ENCODE measurements at places on chromosomes 4 and X. TPM values are rescaled to one million over a fixed set of nuclear protein-coding genes. Genes with fewer than 3 reads are reported as not detected.

The HSFX2 gene
- not detected for total RNA-seq

The SH3BGRL gene
- total RNA-seq, result 69.3 TPM

The OTC gene
- 1.0 TPM for total RNA-seq

The CTAG1A gene
- total RNA-seq, result not detected

The TRAM1L1 gene
- 0.95 TPM for total RNA-seq

The FATE1 gene
- total RNA-seq, result not detected

The GPR50 gene
- not detected for total RNA-seq

The ZNF280C gene
- 2.2 TPM for total RNA-seq

The LDB2 gene
- 66.8 TPM for total RNA-seq

DNA sequence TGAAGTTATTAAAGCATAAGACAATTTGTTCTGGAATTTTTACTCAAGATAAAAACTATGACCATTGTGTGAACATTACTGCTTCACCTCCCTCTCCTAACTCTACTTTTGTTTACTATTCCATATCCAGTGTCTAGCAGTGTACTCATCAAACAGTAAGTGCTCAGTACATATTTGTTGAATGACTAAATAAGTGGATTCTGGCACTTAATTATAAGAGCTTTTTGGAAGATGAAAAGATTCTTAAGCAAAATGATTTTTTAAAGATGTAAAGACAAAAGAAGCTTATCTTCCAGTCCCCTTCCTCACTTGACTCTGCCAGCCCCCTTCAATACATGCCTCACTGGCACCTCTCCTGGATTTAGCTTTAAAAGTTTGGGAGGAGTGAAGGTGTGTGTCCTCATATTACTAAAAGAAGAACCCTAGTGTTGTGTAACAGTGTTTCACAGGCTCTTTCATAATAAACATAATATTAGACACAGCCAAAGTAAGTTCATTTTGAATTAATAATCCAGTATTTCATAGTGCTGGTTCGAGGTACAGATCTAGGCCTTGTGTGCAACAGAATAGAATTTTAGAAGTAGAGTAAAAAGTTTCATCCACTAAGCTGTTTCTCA is 53.0 kb downstream of the GAB1 start:
- DNase-seq, result no peak

GRCh38 chrX:37405956-37406355 is 56.8 kb downstream of the PRRG1 start:
- no peak for DNase-seq

GRCh38 chrX:9182041-9182440 is 148.1 kb upstream of the FAM9B start:
- DNase-seq, result no peak

- DNase-seq, result peak; percentile 76
These were observed 27.8 kb downstream of the ELF4 start for GRCh38 chrX:130082244-130083106.

- no peak for DNase-seq
These were observed 168.4 kb upstream of the TENM3 start for GRCh38 chr4:182074810-182075209.

- no peak for DNase-seq
These were observed 7.1 kb upstream of the TLR2 start for GRCh38 chr4:153676984-153677383.

DNA sequence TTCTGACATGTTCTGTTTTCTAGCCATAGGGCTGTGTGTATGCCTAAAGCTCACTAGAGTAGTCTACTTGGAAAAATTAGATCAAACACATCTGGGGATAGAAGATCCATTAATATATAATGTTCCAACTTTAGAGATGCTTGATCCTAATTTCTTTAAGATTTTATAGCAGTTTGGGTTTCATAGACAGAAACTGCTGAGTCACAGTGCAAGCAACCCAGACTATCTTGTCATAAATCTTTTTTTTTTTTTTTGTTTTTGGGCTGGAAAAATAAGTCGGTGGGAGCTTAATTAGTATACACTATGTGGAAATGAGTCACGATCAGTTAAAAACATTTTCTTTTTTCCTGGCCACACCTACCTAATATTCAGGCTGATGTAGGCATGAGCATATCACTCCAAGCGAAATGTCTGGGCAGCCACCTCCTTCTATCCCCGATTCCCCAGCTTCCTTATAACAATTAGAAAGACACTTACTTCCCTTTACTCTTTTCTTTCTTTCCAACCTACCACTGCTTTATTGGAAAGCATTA is 58.2 kb upstream of the CASK start:
- DNase-seq, result no peak

DNA sequence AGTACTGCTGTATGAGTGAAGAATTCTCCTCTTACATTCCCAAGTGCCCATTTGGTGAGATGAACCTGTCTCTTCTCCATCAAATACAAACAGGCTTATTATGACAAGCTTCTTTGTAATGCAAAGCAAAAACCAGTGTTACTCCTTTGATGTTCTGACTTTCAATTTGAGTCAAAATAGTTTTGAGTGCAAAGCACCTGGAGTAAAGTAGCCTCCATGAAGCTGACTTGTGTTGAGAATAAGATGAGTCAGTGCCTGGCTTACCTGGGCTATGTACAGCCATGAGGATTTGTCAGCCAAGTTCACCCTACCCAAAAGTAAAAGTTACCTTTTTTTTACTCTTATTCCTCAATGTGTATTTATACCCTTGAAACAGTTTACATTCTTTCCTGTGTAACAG is 132.5 kb upstream of the FMR1 start:
- no peak for DNase-seq

DNA sequence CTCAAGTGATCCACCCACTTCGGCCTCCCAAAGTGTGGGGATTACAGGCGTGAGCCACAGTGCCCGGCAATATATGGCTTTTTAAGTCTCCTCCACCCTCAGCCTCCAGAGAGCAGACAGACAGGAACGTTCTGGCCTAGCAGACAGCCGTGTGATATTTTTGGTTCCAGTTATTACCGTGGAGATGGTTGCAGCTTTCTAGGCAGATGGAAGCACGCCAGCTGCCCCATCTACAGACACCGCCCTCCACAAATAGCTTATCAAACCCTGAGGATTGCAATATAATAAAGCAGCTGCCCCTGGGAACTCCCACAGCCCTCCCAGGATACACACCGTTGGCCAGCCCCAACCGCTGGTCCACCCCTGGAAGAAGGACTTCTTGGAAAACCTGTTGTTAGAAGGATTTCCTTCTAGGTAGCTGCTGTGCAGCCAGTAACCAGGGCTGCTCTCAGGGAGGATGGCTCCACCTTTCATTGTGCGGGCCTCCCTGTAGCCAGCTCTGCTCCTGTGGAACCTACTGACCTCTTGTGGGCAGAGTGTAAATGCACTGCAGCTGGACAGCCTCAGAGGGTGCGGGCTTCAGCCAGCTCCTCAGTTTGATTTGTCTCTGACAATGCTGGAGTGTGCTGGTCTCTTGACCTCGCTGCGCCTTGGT is 44.0 kb downstream of the SLC25A5 start:
- DNase-seq, result peak; percentile 62

DNA sequence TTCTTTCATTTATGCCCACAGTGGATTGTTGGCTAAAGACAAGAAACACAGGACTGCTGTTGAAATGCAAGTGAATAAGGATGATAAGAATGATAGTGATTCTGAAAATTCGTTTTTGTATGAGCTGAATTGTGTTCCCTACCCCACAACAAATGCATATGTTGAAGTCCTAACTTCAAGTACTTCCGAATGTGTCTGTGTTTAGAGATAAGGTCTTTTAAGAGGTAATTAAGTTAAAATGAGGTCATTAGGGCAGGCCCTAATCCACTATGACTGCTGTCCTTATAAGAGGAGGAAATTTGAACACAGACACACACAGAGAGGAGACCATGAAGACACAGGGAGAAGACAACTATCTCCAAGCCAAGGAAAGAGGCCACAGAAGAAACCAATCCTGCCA is 126.6 kb upstream of the ACSL4 start:
- no peak for DNase-seq

- no peak for DNase-seq
These were observed 24.4 kb upstream of the MAP7D3 start for GRCh38 chrX:136275553-136275952.

DNA sequence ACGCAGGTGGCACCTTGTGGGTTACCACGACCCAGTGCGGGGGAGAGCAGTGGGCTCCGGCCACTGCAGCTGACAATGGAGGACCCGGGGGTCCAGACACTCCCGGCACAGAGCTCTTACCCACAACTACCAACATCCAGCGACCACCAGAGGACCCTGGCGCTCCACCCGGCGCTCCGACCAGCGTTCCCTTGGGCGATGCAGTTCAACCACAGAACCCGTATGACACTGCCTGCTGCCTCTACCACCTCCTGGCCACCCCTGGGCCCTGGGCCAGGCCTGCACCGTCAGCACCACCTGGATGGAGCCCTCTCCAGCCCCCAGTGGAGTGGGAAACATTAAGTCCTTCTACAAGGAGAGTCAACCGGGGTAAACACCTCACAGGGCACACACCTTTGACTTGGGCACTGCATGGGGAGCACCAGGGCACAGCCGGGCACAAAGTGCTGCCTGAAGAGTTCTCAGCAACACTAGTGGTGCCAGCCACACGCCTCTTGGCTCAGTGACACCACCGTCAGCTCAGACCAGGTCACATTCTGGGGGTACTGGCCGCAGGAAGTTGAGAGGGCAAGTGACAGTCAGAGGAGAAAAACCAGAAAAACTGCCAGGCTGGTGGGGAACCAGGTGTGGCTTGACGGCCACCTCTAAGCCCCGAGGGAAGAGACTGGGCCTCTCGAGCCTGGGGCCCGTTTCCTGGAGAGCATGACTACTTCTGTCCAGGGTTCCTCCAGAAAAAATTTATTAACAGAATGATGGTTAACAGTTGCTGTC is 2.6 kb downstream of the CTBP1 start:
- no peak for DNase-seq

DNA sequence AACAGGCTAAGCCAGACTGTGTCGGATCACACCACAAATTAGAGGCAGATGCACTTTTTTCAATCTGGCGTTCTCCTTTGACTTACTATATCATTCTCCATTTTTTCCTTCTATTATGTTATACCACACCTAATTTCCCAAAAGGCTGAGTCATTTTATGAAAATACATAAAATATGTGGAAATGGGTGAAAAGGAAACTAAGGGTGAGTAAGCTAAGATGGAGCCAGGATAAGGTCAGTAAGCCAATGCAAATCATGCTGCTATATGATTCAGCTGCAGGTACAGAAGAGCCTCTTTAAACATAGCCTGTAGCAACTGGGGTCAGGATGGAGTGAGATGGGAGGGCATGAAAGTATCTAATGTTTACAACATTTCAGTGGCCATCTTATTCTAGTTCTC is 94.0 kb upstream of the TEX13A start:
- no peak for DNase-seq

DNA sequence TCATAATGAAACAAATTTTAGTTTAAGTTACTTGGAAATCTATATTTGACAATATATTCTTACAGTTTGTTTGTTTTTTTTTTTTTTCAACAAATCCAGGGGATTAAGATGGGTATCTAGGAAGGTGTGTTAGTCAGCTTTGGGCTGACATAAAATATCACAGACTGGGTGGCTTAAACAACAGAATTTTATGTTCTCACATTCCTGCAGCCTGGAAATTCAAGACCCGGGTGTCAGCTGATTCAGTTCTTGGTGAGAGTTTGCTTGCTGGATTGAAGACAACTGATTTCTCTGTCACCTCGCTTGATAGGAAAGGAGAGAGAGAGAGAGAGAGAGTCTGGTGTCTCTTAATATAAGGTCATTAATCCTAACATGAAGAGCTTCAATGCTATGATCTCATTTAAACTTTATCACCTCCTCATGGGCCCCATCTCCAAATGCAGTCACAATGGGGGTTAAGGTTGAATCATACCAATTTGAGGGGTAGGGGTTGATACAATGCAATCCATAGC is 465.2 kb downstream of the CENPC start:
- no peak for DNase-seq

DNA sequence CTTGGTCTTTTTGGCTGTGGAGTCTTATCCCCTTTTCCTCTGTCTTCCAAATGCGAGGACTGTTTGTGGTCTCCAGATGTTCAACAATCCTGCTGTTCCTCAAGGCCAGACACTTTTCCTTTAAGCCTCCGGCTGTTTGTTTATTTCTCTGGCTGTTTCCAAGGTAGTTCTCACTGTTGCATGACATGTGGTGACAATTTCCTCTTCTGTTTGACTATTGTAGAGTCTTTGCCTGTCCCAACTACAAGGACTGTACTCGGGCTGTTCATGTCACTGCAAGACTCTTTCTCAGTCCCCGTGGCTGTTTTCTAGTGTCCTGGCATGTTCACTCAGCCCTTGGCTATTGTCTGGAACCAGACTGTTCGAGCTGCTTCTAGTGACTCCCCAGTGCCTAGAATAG is 50.6 kb downstream of the ZNF157 start:
- DNase-seq, result no peak

DNA sequence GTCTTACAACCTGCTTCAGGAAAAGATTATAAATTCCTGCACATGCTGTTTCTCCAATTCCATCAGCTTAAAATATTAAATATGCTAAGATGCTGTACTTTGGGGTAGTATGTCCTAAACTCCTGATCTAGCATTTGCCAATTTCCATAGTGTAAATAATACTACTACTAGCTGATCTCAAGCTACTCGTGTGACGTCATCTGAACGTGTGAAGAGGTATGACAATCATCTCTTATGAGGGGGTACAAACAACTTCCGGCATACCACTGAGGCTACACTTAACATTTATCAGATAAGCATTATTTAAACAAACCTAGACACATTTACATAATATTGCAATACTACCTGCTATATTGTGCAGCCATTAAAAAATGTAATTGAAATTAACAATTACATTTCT is 52.4 kb upstream of the APELA start:
- no peak for DNase-seq

DNA sequence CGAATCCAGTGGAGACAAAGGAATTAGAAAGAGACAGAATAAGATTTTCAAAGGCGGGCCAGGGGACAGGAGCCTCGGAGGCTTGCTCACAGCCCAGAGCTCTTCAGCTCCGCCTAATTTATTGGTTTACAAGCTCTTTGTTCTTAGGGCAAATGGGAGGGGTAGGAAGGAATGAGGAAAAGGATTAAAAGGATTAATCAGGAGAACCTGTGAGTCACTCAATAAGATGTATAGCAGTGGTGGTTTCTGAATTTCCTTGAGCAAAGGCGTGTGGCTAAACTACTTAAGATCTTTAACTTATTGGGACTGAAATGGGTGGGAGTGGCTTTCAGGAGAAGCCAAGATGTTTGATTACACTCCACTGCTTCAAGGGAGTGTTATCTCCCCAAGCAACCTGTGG is 456.0 kb upstream of the SPANXN1 start:
- no peak for DNase-seq

- no peak for DNase-seq
These were observed 74.3 kb upstream of the TEX13D start for GRCh38 chrX:124257924-124258702.

GRCh38 chrX:134004084-134004483 is 18.7 kb upstream of the GPC3 start:
- DNase-seq, result no peak

DNA sequence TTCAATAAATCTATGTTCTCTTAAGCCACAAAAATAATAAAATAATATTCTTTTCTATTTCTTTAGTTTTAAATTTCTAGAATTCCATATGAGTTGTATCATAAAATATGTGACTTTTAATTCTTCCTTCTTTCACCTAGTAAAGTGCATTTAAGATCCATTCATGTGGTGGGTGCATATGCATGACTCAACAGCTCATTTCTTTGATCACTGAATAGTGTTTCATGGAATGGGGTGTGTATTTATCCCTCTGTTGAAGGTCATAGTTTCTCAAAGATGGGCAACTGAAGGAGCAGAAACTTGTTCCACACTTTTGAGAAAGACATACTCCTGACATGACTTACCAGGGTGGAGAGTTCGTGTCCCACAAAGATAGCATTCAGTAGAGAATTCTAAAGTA is 1230.3 kb upstream of the AGA start:
- DNase-seq, result no peak

All from right cardiac atrium (tissue), 5 donors.